ENCODE measurements at places on chromosomes 13 and 19.

GRCh38 chr13:27018344-27018861 is 153.2 kb downstream of the USP12 start:
- DNase-seq, result no peak

DNA sequence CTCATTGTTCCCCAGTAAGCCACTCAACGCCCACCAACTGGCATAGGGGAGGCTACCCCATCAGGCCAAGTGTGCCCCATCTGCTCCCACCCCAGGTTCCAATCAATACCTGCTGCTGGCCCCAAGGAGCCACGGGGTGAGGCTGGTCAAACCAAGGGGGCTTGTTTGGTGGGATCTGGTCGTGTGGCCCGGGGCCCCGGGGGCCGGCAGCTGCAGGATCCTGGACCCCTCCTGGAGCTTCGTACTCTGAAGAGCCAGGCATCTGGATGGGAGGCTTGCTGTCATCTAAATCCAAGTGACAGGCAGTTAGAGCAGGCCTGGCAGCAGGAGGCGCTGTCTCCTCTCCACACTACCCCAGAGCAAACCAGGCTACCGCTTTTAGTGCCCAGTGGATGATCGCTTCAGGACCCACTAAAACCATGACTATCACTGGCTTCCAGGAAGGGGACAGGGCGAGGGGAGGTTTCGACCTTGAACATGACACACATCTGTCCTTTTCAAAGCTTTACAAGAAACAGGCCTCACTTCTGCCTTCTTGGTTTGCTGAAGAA is 14.2 kb downstream of the CHERP start:
- no peak for DNase-seq

DNA sequence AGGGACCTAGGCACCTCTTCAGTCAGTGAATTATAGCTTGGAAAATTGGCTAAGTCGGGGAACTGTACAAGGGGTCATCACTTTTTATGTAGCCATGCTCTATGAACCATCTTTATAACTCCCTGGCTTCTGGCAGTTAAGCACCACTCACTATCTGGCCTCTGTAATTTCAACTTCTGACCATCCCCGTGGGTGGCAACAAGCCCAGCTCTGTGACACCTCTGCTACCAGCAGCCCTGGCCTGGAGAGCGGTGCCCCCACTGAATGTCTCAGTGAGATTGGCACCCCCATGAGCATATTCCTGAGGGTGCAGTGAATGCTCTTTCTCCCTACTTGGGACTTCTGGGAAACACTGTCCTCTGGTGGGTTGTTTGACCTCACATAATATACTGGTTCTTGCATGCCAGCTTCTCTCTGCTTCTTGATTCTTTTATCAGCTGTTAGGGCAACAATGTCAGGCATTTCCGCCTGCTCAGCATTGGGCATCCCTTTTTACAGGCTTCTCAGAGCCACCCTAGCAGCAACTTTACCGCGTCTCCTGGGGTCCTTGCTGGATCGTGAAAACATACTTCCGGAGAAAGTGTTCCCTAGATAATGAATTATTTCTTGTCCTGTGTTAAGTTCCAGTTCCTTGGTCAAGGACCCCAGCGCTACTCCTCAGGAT is 10.4 kb downstream of the KL start:
- DNase-seq, result no peak

DNA sequence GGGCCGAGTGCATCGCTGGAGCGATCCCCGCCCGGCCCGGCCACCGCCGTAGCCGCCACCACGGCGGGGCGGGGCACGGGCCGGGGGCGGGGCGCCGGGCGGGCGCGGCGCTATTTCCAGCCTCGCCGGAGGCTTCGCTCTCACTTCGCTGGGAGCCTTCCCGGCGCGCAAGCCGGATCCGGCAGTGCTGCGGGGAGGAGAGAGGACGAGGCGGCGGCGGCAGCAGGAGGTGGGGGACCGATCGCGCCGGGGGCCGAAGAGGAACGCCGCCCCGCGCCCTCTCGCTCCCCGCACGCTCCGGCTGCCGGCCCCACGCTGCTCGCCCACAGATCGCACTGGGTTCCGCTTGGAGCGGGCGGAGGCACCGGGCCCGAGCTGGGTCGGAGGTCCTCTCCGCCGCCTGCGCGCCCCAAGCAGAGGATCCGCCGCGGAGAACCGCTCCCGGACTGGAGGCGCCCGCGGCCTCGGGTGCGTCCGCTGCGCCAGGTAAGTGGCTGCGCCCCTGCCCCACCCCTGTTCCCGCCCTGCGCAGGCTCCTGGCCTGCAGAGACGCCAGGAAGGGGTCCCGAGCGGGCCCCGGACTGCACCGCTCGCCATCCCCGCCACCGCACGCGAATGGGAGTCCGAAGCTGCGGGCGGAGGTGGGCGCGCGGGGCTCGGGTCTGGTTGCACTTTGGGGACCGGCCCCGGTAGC is at the start of gene CHST8:
TSS of gene CHST8 (plus strand) at position 143 of the 694 bp plus-strand sequence. CDS start 67,309 bp downstream, outside the sequence.
- DNase-seq, result no peak

DNA sequence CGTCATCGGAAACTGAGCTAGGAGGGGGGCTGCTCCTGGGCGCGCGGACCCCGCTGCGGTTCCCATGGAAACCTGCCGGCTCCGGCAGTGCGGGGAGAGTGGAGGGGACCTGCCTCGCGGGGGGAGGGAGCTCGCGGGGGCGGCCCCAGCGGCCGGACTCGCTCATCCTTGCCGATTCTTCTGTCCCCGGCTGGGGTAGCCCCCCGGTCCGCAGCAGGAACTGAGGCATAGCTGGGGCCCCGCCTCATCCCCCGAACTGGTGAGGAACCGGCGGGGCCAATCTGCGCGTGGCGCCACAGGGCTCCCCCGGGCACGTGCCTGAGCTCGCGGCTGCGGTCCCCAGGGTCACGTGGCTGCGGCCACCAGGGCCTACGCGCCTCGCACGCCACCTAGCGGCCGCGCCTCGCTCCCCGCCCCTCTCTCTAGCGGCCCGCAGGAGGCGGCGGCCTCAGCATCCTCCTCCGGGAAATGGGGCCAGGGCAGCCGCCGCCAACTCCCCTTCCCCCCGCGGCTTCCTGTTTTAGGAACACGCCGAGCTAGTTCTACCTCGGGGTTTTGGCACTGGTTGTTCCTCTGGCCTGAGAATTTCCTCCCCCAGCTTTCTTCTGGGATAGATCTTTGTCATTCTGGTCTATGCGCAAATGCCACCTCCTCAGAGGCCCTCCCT is 1.7 kb upstream of the ELAVL3 start:
- no peak for DNase-seq

- DNase-seq, result no peak
These were observed 154.7 kb upstream of the TSC22D1 start for GRCh38 chr13:44730851-44731250.

- DNase-seq, result no peak
These were observed 8.5 kb upstream of the ZNF823 start for GRCh38 chr19:11747277-11747676.

DNA sequence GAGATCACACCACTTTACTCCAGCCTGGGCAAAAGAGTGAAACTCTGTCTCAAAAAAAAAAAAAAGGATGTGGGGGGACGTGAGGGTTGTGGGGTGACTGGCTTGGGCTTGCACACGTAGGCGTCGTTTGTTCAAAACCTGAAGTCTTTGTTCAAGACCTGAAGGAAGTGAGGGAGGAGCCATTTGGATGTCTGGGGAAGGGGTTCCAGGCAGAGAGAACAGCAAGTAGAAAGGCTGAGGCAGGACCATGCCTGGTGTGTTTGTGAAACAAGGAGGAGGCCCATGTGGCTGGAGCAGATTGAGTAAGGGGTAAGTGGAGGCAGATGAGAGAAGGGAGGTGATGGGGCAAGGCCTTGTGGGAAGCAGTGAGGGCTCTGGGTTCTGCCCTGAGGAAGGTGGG is 27.8 kb downstream of the PIN1 start:
- DNase-seq, result no peak

- no peak for DNase-seq
These were observed 353.1 kb downstream of the ENOX1 start for GRCh38 chr13:43433691-43434141.

DNA sequence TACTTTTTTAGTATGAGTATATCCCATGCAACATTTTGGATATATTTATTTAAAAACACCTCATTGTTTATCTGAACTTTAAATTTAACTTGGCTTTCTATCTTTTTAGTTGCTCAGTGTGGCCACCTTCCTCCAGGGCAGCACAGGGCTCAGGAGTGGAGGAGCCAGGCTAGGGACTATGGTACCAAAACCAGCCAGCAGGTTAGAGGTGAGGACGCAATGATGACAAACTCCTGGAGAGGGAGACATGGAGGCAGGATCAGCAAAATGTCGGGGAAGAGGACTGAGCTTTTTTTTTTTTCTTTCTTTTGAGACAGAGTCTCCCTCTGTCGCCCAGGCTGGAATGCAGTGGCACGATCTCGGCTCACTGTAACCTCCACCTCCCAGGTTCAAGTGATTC is 29.6 kb upstream of the CALM3 start:
- DNase-seq, result no peak

DNA sequence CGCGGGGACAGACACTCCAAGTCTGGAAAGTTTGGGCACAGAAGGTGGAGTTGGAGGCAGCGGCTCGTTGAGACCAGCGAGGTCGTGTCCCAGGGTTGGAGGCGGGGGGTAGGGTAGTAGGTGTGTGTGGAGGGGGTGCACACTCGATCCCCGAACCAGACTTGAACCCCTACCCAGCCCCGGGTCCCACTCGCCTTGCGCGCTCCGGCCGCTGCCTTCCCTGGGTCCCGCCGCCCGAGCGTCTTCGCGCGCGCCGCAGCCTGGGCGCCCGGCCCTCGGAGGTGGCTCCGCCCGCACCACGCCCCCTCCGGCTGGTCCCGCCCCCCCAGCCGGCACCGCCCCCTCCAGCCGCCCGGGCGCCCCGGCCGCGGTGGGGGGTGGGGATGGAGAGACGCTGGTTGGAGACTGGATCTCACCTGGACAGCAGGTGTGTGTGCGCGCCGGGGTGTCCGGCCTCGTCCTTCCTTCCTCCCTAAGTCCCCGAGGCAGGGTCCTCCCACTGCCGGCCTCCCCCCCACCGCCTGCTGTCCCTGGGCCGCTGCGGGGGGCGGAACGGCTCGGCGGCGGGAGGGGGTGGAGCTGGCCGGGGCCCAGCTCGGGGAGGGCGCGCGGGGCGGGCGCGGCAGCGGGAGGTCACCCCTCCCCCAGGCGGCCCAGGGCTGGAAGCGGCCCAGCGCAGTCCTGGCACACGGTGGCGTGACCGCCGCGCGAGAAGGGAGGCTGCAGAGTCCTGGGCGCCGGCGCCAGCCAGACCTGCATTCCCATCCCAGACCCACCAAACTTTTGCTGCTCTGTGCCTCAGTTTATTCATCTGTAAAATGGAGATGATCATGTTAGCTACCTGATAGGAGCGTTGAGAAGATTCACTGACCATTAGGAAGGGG is at the start of gene KANK2:
TSS of gene KANK2 (minus strand) at position 255 of the 884 bp plus-strand sequence. CDS start 3,034 bp downstream, outside the sequence.
- DNase-seq, result no peak

DNA sequence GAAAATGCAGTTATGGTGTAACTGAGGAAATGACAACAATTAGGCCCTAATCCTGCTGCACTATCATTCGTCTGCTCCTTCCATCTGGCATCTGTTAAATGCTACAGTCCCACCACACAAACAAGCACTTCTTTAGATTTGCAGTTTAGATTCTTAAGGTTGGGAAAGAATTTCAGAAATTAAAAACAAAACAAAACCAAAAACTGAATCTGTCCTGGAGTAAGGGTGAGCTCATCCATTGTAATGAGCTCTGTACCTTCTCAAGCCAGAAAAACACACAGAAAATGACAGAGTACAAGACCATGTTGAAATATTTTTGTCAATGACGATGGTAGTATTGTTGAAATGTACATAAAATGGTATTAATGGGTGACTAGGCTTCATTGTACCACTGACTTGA is 28.3 kb downstream of the SMAD9 start:
- no peak for DNase-seq

DNA sequence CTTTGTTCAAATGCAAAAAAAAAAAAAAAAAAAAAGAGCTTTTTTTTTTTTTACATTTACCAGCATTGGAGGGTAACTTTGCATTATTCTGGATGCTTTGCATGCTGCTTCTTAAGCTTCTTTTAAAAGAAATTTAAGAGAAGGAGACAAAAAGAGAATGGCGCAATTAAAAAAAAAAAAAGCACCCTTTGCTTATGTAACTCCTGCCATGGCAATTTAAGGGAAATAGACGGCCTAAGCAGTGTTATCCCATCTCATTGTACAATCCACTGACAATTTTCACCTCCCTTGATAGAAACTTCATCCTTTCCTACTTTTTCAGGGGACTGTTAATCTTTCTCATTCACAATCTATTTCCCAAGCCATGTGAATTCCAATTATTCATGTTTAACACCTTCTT is 129.8 kb downstream of the KCTD12 start:
- DNase-seq, result no peak

GRCh38 chr13:44402899-44403445 is 29.3 kb downstream of the SERP2 start:
- DNase-seq, result no peak

- DNase-seq, result no peak
These were observed 106.2 kb downstream of the SHISA2 start for GRCh38 chr13:25945596-25945995.

GRCh38 chr13:52848455-52849195 is at the start of gene PCDH8:
Gene PCDH8, minus strand, starts transcription at chr13:52848640. Its CDS starts 204 bp downstream, at chr13:52848436.
- DNase-seq, result no peak

DNA sequence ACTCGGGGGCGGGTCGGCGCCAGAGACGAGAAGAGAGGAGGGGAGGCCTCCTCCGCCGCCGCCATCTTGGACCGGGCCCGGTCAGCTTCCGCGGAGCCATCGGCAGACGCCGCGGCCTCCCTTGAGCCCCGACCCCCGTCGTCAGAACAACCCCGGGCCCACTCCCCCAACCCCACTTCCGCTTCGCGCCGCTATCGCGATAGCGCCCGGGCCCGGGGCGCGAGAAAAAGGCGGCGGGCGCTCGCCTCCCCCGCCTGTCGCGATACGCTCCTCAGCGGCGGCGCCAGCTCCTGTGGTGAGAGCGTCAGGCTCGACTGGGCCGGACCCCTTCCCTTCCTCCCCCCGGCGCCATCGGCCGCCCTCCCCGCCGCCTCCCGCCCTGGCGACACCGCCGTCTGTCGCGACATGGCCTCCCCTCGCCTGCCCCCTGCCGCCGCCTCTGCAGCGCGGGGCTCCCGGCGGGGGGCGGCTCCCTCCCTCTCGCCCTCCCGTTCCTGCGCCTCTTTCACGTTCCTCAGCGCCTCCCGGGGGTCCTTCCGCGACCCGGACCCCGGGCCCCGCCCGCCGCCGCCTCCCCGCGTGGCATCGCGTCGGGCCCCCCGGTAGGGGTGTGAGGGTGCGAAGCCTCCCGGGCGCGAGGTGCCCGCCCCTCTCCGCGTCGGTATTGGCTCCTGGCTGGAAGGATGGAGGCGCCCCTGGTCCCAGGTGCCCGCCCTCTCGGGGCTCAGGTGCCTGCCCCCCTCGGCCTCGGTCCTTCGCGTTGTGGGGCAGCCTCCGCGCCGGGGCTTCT is at the start of gene CNOT3:
TSS of gene CNOT3 (plus strand) at position 64 of the 790 bp plus-strand sequence. CDS start 5,217 bp downstream, outside the sequence.
- no peak for DNase-seq

DNA sequence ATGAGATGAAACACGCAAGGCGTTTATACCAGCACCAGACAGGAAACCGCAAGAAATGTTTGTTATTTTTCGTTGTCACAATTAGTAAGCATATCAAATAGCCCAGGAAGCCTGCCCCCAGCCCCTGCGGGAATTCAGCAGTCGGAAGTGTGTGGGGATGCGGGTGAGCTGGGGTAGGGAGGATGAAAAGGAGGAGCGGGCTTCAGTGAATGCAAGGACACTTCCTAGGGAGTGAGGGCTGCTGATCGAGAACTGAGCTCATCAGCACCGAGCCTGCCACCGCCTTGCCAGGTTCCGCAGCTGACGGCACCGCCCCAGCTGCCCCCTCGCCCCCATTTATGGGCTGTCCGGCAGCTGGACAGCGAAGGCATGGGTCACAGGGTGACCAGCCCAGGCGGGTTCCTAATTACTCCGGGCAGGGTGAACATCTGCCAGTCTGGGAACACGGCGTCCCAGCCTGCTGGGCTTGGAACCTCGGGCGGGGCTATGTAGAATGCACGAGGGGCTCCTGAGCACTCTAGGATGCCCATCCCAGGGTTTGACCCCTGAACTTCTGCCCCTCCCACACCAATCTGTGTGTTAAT is 1.6 kb upstream of the BEST2 start:
- DNase-seq, result no peak

GRCh38 chr13:51729866-51730553 is 74.0 kb downstream of the DHRS12 start:
- DNase-seq, result no peak
